ENCODE measurements at places on chromosomes 7 and 10.

- DNase-seq = no peak
These were observed 8.9 kb downstream of the ANXA11 start for GRCh38 chr10:80196270-80196949.

DNA sequence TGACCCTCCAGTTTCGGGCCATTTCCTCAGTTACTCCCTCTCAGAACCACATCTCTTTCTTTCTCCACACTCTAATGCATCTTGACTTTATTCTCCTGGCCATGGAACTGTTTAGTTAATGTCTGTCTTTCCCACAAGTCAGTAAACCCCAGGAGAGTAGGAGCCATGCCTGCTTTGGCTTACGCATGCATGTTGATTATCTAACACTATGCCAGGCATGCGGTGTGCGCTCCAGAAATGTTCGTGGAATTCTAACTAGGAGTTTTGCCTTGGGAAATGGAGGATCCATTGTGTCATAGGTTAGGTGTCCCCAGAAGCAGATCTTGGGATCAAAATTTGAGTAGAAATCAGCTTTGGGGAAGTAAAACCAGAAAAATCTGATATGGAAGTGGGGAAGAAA, 308.9 kb downstream of the GRID1 start:
- DNase-seq = no peak

DNA sequence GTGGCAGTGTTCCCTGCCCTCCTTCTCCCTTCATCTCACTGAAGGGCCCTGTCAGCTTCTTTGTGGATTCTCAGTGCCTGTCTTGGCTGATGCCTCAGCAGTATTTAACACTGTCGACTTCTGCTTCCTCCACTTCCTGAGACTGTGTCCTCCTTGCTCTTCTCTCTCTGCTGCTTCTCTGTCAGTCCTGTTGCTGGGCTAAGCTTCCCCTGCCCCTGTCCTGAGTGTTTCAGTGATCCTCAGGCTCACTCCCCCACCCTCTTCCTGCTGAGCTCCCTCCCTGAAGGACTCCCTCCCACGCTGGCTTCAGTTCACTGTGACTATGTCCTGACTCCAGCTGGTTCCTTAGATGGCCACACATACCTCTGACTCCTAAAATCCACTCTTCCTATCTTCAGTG, 64.9 kb downstream of the CREM start:
- DNase-seq = peak; percentile 8

- peak; percentile 42 for DNase-seq
These were observed 30.6 kb downstream of the TLX1 start for GRCh38 chr10:101161494-101162299.

DNA sequence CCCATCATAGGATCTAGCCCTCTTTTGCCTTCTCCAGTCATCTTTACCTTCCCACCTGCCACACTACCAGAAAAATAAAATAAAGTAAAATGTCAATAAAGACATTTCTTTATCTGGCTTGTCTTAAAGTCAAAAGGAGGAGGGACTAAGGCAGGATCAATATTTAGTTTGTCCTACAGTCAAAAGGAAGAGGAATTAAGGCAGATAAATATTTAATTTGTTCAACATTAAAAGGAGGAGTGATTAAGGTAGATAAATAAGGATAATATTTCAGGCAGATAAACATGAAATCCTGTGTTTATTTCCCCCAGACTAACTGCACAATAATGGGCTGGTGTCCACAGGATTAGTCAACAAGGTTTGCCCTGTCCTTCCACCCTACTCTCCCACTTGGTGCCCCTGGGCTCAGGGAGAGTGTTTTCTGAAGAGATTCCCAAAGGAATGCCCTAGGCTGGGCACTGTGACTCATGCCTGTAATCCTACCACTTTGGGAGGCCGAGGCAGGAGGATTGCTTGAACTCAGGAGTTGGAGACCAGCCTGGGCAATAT, 18.3 kb upstream of the MSMB start:
- no peak for DNase-seq

DNA sequence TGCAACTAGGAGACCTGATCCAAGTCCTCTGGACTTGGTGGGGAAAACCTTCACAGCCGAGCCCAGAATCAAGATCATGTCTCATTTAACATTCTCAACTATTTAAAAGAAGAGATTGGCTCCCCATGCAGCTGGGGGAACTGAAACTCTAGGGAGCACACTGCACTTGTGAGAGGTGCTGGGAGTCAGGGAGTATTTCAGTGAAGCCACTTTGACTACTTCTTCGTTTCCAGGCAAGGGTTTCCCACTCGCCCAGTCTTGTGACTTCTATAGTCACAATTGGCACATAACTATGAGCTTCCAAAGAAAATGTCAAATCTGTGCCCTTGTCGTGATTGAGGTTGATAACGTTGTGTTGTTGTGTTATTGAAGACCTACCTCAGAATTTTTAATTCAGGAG, 62.9 kb downstream of the AKR1B1 start:
- DNase-seq = peak; percentile 56

DNA sequence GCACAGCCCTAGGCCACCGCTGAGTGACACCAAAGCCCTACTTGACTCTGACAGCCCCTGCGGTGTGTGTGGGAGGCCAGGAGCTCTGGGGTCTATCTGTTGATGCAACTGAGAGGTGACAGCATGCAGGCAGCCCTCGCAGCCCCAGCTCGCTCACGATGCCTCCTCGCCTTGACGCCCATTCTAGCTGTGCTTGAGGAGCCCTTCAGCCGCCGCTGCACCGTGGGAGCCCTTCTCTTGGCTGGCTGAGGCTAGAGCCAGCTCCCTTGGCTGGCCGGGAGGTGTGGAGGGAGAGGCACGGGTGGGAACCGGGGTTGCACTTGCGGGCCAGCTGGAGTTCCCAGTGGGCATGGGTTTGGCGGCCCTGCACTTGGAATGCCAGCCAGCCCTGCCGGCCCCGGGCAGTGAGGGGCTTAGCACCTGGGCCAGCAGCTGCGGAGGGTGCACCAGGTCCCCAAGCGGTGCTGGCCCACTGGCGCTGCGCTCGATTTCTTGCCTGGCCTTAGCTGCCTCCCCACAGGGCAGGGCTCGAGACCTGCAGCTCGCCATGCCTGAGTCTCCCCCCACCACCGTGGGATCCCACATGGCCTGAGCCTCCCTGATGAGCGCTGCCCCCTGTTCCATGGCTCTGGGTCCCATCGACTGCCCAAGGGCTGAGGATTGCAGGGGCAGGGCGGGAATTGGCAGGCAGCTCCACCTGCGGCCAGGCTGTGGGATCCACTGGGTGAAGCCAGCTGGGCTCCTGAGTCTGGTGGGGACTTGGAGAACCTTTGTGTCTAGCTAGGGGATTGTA, 31.6 kb upstream of the POM121L12 start:
- no peak for DNase-seq

DNA sequence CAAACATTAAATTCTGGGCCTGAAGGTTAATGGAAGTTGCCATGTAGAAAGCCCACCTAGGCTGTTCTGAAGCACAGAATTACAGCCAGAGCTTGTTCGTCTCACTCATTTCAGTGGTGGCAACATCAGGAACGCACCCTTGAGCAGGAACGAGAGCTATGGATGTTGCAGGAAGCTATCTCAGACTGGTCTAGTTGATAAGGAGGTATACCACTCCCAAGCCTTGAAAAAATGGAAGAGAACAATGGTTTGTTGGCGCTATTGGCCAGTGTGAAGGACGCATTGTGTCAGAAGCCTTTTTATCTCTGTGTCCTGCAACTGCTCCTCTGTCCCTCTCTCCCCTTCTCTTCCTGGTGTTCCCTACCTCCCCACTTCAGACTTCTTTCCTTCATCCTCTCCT, 60.9 kb upstream of the RAPGEF5 start:
- no peak for DNase-seq

- no peak for DNase-seq
These were observed 214.8 kb downstream of the DGKB start for GRCh38 chr7:14687777-14688176.

DNA sequence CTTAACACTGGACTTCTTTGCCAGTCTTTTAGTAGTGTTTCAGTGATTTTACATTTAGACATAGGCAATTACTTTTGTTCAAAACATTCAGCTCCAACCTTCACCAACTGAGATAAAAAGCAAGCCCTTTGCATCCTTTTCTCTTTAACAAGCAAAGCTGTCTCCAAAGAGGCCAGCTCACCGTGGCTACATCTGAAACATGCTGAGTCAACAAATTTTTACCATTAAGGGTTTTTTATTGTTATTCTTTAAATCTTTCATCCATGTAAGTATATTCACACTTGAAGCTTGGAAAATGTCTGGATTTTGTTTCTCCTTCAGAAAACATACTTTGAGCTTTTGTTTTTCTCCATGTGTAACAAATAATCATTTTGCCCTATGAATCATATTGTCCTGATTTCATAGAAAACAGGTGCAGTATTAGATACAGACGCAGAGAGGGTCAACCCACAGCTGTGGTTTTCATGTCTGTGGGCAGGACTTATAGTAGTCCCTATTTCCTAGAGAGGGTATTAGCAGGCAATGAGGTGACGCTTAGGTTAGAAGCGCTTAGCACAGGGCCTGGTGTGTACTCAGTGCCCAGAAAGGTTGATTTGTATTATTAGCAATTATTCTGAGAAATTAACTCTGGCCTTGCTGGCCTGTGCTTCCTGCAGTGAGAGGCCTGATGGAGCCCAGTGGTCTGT, 99.5 kb downstream of the MKI67 start:
- DNase-seq = no peak

- no peak for DNase-seq
These were observed 252.2 kb upstream of the YAE1 start for GRCh38 chr7:39313974-39314373.

DNA sequence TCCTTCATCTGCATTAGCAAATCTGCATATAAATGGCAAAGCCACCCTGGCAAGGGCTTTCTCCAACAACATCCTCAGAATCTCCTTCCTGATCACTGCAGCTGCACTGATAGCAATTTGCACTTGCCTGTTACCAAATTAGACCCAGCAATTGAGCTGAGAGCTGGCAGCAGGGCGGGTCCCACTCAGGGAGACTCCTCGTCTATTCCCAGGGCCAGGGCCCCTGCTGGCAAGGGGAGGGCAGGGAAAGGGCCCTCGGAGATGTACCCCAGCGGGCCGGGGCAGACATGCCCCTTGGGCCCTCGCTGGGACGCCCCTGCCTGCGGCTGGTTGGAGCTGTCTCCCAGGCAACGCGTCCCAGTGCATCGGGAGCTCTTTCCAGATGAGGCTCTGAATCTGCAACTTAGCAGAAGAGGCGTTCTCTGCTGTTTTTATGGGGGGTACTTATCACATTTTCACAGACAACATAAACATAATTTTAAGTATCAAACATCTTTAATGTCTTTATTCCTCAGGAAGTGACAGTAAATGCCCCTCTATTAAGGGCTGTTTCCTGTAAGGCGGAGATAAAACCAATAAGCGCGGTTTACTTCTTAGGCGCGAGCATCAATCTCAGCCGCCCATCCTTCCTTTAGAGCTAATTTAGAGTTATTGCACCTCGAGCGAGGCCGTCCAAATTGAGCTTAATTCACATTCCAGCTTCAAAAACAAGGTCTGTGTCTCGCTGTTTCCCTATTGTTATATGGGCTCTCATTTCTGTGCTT, 249.0 kb upstream of the PPP2R2D start:
- no peak for DNase-seq

DNA sequence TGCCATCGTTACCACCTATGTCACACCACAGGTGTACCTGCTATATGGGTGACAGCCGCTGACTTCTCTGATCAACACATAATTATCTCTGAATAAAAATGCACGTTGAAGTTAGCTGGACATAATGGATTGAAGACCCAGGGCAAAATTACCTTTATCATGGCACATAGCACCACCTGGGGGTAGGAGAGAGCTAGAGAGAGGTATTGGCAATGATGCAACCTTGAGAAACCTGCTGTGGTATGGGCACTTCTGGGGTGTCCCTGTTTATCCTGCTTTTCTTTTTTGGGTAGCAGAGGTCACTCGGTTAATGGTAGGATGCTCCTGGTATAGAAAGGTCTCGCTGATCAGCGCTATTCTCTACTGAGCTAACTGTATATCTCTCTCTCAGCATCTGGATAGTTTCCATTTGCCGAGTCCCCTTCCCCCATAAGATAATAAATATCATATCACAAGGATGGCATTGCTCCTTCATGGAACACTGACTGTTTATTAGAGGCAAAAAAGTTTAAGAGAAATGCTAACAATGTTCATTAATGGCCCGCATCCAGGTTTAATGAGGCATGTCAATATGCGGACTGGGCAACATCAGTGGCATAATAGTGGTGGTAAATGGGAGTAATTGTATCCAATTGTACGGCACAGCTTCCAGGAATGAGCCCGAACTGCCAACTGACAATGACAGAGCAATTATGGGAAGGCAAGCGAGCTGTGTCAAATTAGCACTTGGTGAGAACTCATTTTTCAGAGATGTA, 323.1 kb downstream of the TFEC start:
- no peak for DNase-seq

GRCh38 chr10:131260031-131260430, 51.5 kb downstream of the TCERG1L start:
- DNase-seq = no peak

DNA sequence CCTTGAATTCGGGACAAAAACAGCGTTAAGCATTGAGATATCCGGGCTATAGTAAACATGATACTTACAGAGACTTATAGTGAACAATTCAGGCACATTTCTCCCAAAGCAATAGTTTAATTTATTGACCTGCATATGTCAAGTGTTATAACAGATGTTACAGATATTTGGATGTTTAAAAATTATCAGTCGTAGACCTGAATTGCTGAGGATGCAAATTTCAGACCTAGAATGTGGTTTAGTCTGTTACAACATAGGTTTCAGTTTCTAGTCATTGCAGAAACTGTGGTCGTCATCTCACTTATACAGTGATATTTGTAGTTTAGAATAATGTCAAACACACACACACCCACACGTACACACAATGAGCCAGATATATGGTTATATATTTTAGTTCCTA, 85.2 kb downstream of the VTI1A start:
- DNase-seq = peak; percentile 78

DNA sequence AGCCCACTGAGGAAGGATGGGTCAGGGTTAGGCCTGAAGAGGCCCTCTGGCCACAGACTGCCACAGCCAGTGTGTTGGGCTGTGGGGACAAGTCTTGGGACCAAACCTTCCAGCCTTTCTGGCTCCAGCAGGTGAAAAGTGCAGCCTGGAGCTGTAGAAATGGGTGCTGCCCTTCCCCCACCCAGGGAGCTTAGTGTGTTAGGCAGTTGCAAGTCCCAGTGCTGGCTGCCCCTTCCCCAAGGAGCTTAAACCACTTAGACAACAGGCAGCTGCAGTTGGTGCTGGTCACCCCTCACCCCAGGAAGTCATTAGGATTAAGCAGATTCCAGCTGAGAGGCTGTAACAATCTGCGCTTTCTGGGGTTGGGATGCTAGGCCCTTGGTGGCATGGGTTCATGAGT, 563.3 kb downstream of the NRG3 start:
- no peak for DNase-seq

- no peak for DNase-seq
These were observed 49.6 kb downstream of the CYCS start for GRCh38 chr7:25075459-25075858.

- no peak for DNase-seq
These were observed 191.4 kb downstream of the KLF6 start for GRCh38 chr10:3593611-3594010.

Data from MV-4-11 (cell line).